ENCODE measurements at places on chromosomes 7 and 10. TPM values are rescaled to one million over a fixed set of nuclear protein-coding genes. Genes with fewer than 3 reads are reported as not detected.
A peak's percentile ranks its signal among the peaks of the same experiment; 100 is the strongest.

DNA sequence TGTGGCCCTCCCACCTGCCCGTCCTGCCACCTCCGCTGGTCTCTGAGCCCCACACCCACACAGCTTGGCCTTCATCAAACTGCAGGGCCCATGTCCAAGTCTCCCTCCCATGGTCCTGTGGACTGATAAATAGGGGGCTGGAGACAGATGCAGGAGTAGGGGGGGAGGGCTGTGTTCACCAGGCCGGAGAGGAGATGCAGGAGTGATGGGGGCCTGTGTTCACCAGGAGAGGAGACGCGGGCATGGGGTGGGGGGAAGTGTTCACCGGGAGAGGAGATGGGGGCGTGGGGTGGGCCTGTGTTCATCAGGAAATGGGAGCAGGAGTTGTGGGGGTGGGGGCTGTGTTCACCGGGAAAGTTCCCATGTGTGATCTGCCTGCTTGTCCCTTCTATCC, 37.0 kb downstream of the JAKMIP3 start:
- DNase-seq, result no peak

DNA sequence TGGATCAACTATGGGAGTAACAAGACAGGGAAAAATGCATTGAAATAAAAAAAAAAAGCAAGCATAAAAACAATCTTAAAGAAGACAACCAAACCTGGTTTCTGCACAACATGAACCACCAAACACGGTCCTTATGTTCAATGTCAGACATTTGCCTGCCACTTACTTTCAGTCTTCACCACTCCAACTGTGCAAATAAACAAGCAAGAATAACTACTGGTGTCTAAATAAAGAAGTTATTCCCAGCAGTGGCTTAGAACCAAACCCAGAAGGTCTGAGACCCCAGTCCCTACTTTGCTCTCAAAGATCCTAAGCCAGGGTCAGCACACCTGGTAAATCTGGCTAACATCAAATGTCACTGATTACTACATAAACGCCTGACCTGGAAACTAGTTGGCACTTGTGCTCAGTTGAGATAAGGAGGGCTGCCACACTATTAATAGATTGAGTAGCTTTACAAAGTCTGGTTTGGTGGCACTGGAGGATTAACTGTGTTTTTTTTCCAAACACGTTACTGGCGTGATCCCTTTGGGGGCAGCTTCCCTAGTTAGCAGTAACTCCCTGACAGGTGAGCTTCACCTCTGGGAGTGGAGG, 62.7 kb upstream of the ABLIM1 start:
- DNase-seq, result no peak

Gene TRIM4
- total RNA-seq, result 24.6 TPM

- DNase-seq, result no peak
These were observed 119.2 kb upstream of the ANK3 start for GRCh38 chr10:60508831-60509230.

Gene MDH2
- total RNA-seq, result 17.1 TPM

Gene ZNF479
- 8.7 TPM for total RNA-seq

Gene RET
- total RNA-seq, result 4.3 TPM

- peak; percentile 56 for DNase-seq
These were observed 90.7 kb upstream of the KIAA1217 start for GRCh38 chr10:24118246-24118645.

- DNase-seq, result no peak
These were observed 167.6 kb downstream of the OTUD1 start for GRCh38 chr10:23606456-23606855.

DNA sequence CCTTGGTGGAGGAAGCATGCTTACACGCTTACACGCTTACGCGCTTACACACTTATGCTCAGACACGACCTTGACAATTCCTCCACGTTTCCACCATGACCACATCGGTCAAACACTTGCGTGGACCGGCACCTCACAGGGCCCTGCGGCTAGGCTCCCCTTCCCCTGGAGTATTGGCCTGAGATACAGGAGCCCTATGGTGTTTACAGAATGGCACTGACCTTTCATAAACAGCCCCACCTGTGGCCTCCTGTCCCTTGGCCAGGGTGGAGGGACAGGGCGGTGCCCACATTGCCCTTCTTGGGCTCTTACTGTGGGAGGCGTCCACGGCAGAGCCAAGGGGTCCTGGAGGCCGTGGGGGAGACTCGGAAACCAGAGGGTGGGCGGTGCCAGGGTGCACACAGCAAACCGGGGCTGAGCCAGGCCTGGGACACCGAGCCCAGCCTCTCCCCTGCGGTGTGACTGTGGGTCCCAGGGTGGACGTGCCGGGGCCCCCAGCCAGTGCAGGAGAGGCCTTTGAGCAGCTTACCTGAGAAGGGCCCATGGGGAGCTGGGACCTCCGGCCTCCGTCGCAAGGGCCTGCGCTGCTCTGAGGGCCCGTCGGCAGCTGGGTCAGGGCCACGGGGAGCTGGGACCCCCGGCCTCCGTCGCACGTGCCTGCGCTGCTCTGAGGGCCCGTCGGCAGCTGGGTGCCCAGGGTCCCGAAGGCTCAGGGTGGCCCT, 44.2 kb upstream of the FOXL3 start:
- no peak for DNase-seq

- DNase-seq, result no peak
These were observed 43.2 kb downstream of the SVOPL start for GRCh38 chr7:138657854-138658386.

DNA sequence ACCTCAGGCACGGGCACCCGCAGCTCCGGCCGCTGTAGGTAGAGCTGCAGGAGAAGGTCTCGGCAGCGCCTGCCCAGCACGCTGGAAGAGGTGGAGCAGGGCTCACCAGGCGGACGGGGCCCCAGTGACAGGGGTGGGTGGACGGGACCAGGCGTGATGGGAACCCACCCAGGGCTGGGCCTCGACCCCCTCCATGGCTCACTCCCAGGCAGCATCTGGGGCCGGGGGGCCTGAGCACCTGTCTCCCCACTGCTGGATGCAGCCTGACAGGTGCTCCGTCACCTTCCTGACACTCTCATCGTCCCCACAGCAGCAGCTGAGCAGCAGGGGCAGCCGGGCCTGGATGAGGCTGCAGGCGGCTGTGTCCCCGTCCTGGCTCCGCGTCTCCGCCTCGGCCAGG, 16.7 kb upstream of the MICALL2 start:
- no peak for DNase-seq

Gene MBL2
- total RNA-seq, result 1.2 TPM

- DNase-seq, result no peak
These were observed 56.4 kb downstream of the SGMS1 start for GRCh38 chr10:50567384-50567783.

DNA sequence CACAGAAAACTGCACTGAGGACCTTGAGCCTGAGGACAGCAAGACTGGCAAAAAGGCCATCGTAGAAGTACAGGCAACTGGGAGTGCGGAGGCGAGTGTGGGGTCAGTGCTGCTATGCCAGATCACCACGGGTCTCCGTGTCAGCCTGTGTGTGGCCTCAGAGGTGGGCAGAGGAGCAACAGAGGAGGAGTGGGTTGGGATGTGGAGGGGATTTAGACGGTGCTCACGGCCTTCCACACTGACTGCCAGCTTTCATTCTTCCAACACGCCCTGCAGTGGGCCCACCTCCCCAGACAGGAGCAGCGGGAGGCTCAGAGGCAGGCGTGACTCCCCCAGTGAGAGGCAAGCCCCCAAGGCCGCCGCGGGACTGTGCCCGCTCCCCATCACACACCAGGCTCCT, 17.0 kb upstream of the ZMIZ1 start:
- DNase-seq, result no peak

DNA sequence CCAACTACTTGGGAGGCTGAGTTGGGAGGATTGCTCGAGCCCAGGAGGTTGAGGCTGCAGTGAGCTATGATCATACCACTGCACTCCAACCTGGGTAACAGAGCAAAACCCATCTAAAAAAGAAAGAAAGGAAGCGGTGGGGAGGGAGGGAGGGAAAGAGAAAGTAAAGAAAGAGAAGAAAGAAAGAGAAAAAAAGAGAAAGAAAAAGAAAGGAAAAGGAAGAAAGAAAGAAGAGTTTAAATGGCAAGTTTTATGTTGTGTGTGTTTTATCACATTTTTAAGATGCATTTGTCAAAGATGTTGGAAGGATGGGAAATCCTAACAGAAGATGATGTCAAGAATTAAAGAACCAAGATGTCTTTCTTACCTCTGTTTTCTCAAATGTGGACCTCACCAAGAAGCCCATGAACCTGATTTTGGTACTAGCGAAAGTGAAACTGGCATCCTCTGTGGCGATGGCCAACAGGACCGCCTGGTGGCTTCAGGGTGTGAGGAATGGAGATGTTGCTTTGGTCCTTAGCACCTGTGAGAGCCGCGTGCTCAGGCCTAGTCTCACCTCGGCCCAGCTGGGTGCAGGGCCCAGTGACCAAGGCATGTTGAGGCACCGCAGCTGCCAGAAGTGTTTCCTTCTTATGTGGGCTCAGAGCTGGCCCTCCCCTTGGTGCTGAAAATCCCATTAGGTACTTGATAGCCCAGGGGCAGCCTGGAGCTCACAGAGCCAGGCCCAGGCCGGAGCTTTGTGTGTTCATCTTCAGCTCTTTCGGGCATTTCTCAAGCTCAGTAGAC, 9.8 kb downstream of the UCMA start:
- no peak for DNase-seq

Gene STEAP1
- 3.9 TPM for total RNA-seq

DNA sequence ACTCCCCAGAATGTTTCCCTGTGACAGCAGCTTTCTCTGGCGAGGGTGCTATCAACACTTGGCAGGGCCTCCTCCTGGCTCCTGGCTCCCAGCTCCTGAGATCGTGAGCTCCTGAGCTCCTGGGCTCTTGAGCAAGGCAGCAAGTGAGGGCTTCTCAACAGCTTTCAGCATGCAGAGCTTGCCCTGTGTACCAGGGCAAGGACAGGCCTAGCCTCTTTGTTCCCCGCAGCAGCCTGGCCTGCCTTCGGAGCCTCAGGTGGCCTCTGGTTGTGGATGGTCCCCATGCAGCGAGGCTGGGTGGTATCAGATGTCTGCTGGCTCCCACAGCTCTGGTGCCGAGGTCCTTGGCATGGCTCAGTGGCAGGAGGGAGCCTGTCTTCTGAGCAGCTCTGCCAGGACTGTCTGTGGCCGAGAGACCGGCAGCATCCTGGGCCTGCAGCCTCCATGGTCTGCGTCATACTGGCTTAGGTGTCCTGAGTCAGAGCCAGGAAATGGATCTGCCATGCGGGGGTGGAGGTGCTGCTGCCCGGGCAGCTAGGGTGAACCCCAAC, 44.2 kb downstream of the ZMIZ1 start:
- peak; percentile 56 for DNase-seq
